ENCODE measurements at places on chromosomes 6 and 20. TPM values are rescaled to one million over a fixed set of nuclear protein-coding genes. Genes with fewer than 3 reads are reported as not detected.

CCN5 gene
- total RNA-seq = 29.3 TPM

DNA sequence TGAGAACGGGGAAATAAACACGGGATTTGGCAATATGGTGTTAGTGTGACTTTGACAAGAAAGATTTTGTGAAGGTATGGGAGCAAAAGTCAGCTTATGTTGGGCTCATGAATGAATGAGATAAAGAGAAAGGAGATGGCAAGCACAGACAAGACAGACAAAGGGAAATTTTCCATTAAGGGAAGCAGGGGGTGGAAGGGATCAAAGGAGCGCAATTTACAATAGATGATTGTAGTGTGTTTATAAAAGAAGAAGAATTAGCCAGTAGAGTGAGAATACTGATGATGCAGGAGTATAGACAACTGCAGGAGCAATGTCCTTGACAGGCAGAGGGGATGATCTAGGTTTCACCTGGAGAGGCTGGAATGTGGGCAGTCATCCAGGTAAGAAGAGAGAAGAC lies 34.1 kb downstream of the RBM24 start:
- DNase-seq = no peak

TNFRSF6B gene
- not detected for total RNA-seq

DNA sequence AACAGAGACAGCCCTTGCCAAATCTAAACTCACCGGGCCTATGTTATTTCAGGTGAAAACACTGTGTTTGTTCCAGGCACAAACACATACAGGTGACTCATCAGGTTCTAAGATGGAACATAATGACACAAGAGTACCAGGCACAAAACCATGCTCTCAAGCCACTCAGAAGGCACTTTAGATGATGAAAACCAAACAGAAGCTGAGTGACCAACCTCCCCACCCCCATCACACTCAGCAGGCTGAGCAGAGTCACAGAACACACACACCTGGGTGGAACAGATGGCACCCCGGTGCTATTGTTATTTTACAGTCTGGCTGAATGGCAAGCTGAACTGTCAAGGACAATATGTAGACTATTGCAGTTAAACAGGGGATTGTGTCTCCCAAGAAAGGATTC lies 20.6 kb upstream of the NKX2-2 start:
- DNase-seq = no peak

GHRH gene
- total RNA-seq = not detected

IMPG1 gene
- not detected for total RNA-seq

- DNase-seq = no peak
Observed at GRCh38 chr20:17626217-17627007, 55.6 kb downstream of the RRBP1 start.

NHSL1 gene
- 88.2 TPM for total RNA-seq

DNA sequence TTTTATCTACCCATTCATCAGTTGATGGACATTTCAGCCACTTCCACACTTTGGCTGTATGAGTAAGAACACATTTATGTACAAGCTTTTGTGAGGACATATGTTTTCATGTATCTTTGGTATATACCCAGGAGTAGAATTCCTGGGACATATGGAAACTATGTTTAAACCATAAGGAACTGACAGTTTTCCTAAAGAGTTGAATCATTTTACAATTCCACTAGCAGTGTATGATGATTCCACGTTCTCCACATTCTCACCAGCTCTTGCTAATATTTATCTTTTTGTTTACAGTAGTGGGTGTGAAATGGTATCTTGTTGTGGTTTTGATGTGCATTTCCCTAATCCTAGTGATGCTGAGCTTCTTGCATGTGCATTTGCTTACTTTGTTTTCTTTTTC lies 338.1 kb downstream of the PLCB1 start:
- DNase-seq = no peak

IL20RA gene
- 0.32 TPM for total RNA-seq

GRCh38 chr6:46773201-46773855 lies 19.9 kb upstream of the MEP1A start:
- DNase-seq = no peak
